ENCODE measurements at places on chromosomes 3 and 15.

- no peak for DNase-seq
Observed at GRCh38 chr3:112744106-112744505, 102.6 kb downstream of the CD200R1L start.

DNA sequence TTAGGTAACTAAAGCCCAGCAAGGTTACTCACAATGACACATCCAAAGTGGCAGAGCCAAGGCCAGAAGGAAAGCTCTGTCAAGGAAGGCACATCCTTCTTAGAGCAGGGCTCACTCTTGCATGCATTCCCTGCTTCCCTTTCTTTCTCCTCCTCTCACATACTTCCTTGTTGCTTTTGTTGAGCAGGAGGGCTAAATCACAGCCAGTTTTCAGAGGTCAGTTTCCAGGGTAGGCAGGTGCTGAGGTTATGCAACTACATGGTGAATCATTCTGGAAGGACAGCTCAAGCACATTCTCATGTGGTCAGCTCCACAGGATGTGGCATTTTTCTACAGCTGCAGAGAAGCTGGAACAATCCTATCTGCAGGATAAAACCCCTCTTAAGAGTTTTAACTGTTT lies 275.6 kb downstream of the ZNF621 start:
- DNase-seq, result peak; percentile 100

DNA sequence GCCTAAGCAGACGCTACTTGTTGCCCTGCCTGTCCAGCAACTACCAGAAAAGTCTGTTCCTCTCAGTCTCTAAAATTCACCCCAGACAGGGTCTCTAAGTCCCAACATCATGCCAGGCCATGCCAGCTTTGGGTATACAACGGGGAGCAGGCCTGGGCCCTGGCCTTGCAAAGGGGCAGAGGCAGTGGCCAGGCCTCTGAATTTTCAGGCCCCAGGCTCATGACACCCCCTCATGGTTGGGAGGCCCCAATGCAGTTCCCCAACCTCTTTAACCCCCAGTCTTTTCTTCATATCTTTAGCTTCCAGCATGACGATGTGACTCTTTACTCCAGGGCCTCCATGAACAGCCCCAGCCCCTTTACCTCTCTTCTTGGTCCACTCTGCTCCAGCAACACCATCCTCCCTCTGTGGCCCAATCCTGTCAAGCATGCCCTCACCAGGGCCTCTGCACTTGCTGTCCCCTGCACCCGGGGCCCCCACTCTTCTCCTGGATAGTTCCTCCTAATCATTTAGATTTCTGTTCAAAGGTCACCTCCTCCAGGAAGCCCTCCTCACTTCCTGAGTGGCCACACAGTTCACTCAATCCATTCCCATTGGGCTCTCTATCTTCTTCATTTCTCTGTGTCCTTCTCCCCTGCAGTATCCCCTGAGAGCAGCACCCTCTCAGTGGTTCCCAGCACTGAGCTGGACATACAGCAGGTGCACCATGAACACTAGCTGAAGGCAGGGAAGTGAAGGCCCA lies 4.8 kb downstream of the IQSEC1 start:
- DNase-seq, result no peak

DNA sequence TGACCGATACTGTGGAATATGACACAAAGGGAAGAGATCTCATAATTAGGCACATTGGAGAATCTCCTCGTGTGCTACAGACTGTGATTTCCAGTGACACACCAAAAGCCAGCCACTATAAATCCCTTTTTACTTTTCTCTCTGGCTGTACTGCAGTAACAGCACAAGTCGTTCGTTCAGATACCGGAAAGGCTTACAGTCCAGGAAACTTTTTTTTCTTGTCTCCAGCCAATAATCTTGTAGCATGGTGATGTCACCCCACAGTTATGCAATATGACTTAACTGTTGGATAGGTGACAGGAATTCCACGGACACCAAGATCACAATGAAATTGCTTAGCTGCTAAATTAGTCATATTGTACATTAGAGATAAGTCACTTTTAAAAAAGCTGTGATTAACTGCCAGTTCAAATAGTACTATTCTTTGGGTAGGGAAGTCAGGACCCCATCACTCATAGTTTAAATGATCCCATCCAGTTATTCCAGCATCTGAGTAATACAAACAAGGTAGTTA lies 36.3 kb upstream of the TSC22D2 start:
- DNase-seq, result peak; percentile 100

DNA sequence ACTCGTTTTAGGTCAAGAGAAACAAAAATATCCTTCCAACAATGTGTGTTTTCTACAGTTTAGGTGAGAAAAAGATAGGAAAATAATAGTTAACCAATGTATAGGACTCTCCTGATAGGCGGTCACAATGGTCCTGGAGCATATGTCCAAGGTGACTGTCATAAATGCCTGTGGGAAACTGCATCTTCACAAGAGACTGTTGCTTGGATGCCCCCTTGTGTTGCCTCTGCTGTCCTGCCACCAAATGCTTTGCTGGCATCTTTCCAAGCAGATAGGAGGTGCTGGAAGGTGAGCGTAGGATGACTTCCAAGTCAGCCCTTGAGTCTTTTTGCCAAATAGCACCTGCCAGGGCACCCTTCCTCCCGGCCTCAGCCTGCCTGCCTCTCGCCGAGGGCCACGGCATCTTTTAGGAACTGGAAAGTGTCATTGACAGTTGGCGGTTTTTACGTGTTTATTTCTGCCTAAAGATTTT lies 24.1 kb upstream of the SACM1L start:
- no peak for DNase-seq

GRCh38 chr3:16825617-16826204 lies 59.0 kb upstream of the PLCL2 start:
- no peak for DNase-seq

- no peak for DNase-seq
Observed at GRCh38 chr3:183517607-183518006, 37.9 kb downstream of the KLHL6 start.

GRCh38 chr15:36841193-36841592 lies 259.2 kb downstream of the MEIS2 start:
- no peak for DNase-seq

DNA sequence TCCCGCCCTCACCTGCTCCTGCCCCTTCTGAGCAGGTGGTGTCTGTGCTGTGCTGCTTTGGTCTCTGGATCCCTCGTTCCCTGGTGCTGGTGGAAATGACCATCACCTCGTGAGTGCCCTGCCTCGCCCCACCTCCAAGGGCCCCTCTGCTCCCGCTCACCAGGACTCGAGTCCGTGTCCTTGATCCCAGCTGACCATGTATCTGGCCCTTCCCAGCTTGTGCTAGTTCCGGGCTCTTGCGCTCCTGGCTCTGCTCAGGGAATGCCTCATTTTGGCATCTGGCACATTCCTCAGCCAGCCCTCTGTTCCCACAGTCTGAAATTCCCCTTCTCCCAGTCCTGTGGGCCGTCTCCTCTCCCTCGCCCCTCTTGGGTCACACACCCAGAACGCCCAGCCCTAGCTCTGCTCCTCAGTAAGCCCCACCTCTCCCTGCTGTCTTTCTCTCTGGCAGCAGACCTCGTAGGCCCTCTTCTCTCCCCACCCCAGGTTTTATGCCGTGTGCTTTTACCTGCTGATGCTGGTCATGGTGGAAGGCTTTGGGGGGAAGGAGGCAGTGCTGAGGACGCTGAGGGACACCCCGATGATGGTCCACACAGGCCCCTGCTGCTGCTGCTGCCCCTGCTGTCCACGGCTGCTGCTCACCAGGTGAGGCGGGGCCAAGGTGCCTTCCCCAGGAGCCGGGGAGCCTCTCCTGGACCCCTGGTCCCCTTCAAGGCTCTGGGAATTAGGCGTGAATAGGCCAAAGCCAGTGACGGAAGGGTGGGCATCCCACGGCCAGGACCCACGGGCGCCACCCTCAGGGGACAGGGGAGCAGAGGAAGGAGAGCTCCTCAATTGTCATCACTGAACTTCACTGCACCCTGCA lies 11.5 kb downstream of the SLC51A start:
- DNase-seq, result peak; percentile 19

- no peak for DNase-seq
Observed at GRCh38 chr15:83283813-83284558, 478 bp downstream of the BNC1 start.

- no peak for DNase-seq
Observed at GRCh38 chr3:170220871-170221270, 1.4 kb upstream of the PRKCI start.

DNA sequence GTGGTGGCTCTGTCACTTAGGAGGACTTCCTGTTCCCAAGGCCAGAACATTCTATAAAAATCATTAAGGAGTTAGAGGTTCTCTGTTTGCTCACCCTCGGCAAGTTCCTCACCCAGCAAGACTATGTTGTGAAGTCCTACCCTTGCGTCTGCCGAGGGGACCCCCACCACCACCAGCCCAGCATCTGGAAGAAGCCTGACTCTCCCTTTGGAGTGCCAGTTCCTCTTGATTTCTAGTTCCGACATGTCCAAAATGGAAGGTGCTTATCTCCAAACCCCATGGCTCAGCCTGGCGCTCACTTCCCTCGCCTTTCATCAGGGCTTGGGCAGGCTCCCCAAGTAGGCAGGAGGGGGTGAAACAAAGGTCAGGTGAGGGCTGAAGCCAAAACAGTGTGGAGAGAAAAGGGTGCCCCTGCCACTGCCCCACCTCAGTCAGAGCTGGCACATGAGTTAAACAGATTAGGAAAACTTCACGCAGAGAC lies 41.0 kb downstream of the BHLHE40 start:
- DNase-seq, result no peak

DNA sequence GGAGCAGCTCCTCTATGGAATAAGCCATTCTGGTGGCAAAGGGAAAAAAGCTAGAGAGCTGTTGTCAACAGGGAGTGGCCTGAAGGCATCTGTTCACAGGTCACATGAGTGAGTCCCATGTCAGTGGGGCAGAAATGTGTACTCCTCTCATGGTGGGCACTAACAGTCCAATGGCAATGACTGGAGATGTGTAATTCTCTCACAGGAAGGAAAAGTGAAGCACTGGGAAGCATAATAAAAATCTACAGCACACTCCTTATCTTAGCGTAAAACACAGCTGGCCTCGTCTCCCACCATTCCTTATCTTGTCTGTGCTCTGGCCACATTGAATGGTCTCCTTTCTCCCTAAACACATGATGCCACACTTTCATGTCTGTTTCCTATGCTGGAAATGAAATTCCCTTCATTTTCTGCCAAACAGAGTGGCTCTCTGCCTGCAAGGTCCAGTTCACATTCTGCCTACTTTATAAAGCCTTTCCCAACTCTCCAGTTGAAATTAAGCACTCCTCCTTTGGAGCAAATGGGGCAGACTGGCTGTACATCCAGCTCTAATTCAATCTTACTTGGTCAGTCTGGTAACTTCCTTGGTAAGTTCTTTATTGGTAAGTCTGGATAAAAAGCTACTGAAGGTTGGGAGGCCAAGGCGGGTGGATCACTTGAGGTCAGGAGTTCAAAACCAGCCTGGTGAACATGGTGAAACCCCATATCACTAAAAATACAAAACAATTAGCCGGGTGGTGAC lies 139.8 kb downstream of the RPL22L1 start:
- DNase-seq, result no peak

DNA sequence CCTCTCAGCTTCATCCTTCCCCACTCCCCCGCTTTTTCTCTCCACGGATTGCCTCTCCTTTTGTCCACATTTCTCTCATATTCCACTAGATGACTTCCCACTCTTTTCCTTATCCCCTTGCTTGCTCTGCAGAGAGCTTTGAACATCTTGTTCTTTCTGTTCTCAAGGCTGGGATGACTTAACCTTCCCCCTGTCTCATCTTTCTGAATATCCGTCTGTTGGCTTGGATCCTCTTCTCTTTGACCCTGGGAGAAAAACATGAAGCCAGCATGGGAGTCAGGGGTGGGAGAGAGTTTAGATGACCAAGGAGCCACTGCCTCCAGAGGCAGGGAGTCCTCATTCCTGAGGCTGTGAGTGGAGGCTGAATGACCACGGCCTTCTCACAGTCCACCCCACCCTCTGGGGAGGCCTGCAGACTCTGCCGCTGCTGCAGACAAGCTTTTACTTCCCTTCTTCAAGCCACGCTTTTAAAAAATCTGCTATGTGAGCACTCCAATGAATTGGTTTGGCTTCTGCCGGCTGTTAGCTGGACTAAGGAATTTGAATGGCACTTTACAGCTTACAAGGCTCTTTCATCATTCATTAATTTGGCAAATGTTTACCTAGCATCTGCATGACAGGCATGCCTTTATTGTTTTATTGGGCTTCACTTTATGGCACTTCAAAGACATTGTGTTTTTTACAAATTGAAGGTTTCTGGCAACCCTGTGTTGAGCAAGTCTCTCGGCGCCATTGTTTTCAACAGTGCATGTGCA lies 111.6 kb upstream of the SLC6A6 start:
- peak; percentile 97 for DNase-seq

- DNase-seq, result peak; percentile 69
Observed at GRCh38 chr3:171829841-171830517, 13.2 kb upstream of the TMEM212 start.

DNA sequence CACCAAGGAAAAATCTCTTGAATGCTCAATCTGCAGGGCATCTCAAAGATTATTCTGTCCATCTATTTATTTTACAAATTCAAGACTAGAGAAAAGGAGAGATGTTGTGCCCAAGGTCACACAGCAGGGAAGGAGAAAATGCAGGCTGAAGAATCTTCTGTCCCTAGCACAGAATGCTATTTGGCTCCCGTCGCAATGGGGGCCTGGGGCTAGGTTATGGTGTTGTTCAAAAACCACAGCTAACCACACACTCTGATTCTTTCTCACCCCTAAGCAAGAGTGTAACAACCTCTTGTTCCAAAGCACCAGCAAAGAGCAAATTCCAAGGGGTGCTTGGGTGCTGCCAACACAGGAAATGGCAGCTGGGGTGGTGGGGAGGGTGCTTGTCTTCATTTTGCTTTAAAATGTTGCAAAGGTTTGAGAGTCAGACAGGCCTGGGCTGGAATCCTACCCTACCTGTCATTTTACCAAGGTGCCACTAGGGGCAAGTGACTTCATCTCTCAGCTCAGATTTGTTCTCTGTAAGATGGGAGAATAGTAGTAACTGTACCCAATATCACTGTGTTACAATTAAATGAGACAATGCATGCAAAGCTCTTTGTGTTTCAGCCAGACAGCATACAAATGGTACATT lies 112.5 kb downstream of the ADAMTS9 start:
- peak; percentile 31 for DNase-seq
